ENCODE measurements at places on chromosomes 6 and 20.

- DNase-seq = no peak
Observed at GRCh38 chr6:35581633-35582032, 68.9 kb upstream of the TULP1 start.

DNA sequence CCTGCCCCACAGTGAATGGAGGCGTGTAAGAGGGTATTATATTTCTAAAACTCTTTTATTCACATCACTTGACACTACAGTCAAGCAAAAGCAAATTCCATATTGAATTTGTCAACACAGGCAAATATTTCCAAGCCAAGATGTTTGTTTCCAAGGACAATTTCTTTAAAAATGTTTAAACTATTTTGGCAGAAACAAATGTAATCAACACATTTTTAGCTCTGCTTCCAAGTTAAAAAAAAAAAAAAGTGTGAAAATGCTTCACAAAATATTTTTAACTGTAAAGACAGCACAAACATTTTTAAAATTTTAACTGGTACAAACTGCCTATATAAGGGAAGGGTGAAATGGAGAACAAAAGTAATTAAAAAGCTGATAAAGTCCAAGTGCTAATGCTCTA lies 44.9 kb upstream of the DST start:
- no peak for DNase-seq

DNA sequence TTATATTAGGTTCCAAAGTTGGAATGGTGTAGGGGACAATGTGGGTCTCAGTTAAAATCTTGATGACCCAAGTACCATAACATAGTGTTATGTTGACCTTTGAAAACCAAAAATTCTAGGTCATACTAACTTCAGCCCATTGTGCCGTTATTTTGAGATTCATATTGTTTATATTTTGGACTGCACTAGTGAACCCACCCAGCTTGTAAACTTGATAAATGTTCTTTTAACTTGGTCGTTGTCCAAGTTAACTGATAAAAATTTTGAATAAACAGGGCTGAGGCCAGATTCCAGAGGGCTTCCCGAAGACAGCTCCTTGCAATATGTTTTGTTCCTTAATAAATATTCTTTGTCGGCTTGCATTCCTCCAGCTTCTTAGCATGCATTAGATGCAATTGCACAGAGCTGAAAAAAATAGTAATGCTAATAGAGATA lies 90.3 kb downstream of the BCAS1 start:
- DNase-seq = no peak

GRCh38 chr6:151015101-151015700 lies 149.7 kb downstream of the MTHFD1L start:
- no peak for DNase-seq

- no peak for DNase-seq
Observed at GRCh38 chr20:42779216-42779615, 410.5 kb downstream of the PTPRT start.

DNA sequence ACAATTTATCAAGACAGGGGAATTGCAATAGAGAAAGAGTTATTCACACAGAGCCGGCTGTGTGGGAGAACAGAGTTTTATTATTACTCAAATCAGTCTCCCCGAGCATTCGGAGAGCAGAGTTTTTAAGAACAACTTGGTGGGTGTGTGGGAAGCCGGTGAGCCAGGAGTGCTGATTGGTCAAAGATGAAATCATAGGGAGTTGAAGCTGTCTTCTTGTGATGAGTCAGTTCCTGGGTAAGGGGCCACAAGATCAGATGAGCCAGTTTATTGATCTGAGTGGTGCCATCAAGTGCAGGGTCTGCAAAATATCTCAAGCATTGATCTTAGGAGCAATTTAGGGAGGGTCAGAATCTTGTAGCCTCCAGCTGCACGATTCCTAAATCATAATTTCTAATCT lies 50.0 kb upstream of the ECI2 start:
- DNase-seq = no peak

- DNase-seq = no peak
Observed at GRCh38 chr6:16706911-16707783, 54.1 kb downstream of the ATXN1 start.

DNA sequence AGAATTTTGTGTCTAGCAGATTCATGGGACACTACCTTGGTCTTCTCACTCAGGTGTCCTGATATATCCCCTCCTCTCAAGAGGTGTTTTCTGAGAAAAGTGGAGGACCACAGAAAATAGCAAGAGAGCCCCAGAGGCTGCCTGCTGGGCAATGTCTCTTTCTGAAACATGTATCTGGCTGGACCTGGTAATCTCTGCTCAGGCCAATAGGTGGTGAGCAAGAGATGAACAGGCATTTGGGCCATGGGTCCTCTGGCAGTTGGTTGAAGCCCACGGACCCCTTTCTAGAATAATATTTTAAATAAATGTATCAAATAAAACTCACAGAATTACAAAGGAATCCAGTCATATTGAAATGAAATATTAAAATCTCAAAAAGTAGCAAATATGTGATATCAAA lies 8.8 kb upstream of the THBD start:
- no peak for DNase-seq

GRCh38 chr6:35096129-35096862 lies 44.8 kb downstream of the TCP11 start:
- no peak for DNase-seq

GRCh38 chr6:34457742-34458735 lies 7.8 kb upstream of the PACSIN1 start:
- DNase-seq = no peak

GRCh38 chr6:1110164-1110563 lies 201.7 kb upstream of the FOXQ1 start:
- no peak for DNase-seq

DNA sequence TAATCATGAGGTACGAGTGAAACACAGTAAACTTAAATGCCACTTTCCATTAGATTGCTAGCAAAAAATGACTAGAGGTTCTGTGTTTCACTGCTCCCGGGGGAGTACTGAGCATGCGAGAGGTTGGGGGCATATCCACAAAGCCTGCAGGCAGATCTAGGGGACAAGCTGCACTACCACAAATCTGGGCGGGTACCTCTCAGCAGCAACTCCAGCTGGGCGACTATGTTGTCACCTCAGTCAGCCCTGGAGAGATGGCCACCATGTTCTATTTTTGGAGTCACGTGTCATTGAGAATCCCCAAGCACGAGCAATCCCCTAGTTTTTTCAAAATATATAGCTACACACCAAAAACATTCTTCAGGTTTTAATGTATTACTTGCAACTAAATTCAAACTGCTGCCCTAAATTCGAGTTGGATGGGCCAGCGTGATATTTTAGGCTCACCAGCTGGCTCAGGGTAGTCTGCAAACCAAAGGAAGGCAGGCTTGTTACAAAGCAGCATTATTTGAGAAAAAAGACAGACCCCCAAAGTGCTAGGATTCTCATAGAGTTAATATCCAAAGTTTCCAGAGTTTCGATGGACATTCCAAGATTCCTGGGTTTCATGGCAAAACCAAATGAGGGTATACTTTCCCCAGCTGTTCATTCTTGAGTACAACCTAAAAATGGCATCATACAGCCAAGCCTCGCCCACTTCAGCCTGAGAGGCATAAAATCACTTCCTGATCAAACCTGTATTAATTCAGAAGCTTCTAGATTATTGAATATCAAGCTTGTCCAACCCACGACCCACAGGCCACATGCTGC lies 24.1 kb upstream of the MYLIP start:
- no peak for DNase-seq

- no peak for DNase-seq
Observed at GRCh38 chr20:50041246-50041873, 58.6 kb downstream of the SNAI1 start.

Data from activated T-cell treated with anti-CD3 and anti-CD28 coated beads, Interleukin-2, amount 50 U/mL, for 4 hours (primary cell).